ENCODE measurements at places on chromosomes 6 and 20.

DNA sequence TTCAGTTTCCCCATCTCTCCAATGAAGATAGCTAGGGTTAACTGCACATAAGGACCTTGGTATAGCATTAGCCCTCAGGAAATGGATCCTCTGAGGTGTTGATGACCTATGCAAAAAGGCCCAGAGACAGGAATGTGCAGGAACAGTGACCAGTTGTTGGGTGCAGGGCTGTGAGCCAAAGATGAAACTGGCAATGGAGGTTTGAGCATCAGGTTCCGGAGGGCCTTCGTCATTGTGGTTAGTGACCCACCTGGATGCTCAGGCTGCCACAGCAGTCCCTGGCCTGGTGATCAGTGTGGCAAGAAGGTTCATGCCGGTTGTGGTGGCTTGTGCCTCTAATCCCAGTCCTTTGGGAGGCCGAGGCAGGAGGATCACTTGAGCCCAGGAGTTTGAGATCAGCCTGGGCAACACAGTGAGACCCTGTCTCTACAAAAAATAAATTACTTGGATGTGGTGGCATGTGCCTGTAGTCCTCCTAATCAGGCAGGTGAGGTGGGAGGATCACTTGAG, 43.7 kb downstream of the TM9SF4 start:
- no peak for DNase-seq

GRCh38 chr6:38479331-38479730, 160.4 kb downstream of the BTBD9 start:
- DNase-seq, result no peak

DNA sequence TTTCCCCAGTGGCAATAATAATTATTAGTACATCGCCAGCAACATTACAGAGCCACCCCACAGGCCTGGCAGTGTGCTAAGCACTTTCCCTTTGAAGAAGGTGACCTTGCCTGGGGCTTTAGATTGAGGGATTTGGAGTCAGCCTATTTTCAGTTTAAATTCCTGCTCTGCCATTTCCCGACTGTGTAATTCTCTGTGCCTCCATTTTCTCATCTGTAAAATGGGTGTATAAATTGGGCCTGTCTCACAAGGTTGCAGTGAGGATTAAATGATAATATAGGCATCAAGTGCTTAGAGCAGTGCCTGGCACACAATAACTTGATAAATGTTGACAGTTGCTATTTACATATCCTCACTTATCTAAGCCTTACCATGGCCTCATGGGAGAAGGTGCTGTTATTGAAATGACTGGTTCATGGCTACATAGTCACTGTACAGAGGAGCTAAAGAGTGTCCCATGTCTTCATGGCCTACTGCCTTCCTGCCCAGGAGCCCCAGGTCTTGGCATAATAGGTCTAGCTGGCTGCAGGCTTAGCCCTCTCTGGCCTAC, 5.1 kb upstream of the SCRT2 start:
- DNase-seq, result no peak

DNA sequence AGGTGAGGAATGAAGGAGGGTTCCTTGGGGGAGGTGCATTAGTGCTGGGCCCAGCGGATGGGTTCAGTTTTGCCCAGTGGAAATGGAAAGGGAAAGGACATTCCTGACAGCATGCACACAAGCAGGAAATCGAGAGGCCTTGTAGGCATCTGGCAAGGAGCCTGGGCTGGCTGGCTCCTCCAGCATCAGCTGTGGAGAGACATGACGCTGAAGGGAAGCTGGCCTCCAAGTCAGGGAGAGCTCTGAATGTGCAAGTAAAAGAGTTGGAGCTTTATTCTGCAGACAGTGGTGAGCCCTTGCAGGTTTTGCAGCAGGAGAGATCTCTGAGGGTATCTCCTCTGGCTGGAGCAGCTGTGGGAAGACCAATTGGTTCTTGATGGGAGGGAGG, 154.3 kb downstream of the MRPL14 start:
- DNase-seq, result no peak

DNA sequence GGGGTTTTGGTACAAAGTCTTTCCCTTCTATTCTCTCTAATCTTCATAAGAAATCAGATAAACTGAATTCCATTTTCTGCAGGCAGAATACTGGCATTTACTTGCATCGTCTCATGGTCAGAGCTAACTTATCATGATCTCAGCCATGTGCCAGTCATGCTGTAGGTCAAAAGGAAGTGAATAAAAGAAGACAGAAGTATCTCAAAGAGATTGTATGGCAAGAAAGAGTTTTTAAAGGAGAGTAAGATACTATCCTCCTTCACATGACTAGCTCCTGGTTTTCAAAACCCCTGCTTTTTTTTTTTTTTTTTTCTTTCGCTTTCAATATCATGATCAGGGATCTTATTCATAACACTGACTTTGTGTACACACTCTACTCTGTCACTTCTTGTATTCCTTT, 398.3 kb downstream of the C6orf118 start:
- DNase-seq, result no peak

DNA sequence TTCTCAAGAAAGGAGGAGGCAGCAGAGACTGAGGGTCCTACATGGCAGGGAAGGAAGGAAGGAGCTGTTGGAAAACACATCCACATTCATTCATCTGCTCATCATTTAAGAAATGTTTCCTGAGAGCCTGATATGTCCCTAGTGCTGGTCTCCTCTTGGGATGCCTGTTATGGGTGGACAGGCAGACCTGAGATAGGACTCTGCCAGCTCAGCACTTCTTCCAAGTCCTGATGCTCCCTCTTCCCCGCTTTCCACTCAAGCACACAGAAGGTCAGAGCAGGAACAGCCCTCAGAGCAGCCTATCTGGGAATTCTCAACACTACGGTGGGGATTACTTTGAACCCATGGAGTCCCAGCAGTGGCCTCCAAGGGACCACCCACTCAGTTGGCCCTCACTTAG, 8.0 kb upstream of the SIRPD start:
- DNase-seq, result no peak

DNA sequence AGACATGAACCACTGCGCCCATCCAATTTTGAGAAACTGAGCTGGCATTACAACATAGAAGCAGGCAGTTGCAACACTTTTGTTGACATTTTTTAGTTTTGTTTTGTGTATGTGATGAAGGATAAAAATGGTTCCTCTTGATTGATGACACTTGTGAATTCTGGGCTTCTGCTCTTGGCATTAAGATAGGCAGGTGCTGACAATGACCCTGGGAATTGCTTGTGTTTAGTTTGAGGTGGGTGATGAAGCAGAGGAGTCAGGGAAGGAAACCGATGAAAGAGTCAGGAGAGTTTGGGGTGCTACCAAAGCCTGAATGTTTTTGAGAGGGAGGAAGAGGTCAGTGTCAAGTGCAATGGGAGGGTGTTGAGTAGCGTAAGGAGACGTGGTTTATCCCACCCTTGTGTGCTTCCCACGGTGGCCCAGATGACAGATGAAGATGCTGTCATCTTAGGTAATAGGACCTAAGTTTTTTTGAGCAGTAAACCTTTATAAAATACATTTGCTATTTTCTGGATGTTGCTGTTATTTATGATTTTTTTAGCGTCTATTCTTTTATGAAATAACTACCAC, 19.4 kb downstream of the CDS2 start:
- no peak for DNase-seq

DNA sequence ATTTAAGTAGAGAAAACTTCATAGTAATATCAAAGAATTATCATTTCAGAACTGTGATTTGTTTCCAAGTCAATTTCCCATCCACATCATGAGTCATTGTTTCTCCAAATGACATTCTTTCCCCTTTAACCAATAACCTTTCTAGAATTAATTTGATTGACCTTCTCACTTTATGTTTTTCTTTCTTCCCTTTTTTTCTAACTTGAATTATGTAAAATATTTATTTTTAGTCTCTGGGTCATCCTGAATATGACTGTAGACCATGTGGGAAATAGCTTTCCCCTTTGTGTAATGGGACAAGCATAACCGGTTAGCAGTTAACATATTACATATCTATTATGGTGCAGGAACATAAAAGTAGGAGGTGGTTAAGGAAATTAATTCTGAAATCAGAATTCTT, 291.1 kb downstream of the GJA1 start:
- no peak for DNase-seq

- DNase-seq, result no peak
Observed at GRCh38 chr20:10654630-10655029, 19.2 kb downstream of the JAG1 start.

DNA sequence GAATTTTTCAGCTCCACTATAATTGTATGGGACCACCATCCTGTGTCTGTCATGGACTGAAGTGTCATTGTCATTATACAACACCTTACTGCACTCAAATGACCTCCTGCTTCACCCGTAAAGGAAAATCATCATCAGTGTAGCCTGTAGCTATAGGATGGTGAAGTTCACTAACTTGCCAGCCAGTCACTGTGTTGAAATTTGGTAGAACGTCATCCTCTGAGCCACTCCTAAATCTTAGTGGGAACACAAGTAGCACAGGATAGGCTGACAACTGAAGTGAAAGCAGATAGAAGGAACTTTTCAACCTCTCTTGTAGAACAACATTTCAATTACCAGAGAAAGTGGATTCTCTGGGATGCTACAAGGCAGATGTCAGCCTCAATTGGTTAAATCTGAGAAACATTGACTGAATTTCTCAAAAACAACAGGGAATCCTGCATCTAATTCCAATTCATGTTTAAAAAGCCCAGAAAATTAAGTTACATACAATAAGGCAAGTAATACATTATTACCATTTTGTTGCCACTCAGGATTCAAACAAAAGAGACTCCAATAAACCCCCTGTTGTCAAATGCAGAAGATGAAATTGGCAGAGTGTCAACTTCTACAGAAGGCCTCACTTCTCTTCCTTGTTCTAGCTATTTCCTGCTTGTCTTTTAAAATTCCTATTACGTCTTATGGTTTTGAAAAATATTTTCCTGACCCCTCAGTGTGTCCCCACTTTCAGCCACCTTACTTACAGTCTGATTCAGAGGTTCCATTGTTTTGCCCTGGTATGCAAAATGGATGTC, 647.9 kb upstream of the AGPAT4 start:
- no peak for DNase-seq

GRCh38 chr20:38658879-38659596, 57.4 kb downstream of the ARHGAP40 start:
- DNase-seq, result no peak
